Bronchial smooth muscle cell (primary cell): ENCODE measurements at places on chromosomes 4 and X. TPM values are rescaled to one million over a fixed set of nuclear protein-coding genes. Genes with fewer than 3 reads are reported as not detected.

ADH6 gene
- not detected in 2 replicates for total RNA-seq

MGAT4D gene
- total RNA-seq = not detected in 2 replicates

PTCHD1 gene
- not detected in 2 replicates for total RNA-seq

GLRA3 gene
- not detected in 2 replicates for total RNA-seq

PPEF2 gene
- not detected in 2 replicates for total RNA-seq

VEGFD gene
- total RNA-seq = 0.63 and 3.2 TPM in 2 replicates

BRCC3 gene
- 9.3 and 11.5 TPM in 2 replicates for total RNA-seq

NPNT gene
- under 0.01 and 0.16 TPM in 2 replicates for total RNA-seq

TREX2 gene
- total RNA-seq = 1.3 and 2.0 TPM in 2 replicates

BGN gene
- 2.4 and 5.3 TPM in 2 replicates for total RNA-seq

PAGE1 gene
- total RNA-seq = not detected in 2 replicates
